ENCODE measurements at places on chromosomes 1 and 21. TPM values are rescaled to one million over a fixed set of nuclear protein-coding genes. Genes with fewer than 3 reads are reported as not detected.

The NMNAT2 gene
- not detected for total RNA-seq

DNA sequence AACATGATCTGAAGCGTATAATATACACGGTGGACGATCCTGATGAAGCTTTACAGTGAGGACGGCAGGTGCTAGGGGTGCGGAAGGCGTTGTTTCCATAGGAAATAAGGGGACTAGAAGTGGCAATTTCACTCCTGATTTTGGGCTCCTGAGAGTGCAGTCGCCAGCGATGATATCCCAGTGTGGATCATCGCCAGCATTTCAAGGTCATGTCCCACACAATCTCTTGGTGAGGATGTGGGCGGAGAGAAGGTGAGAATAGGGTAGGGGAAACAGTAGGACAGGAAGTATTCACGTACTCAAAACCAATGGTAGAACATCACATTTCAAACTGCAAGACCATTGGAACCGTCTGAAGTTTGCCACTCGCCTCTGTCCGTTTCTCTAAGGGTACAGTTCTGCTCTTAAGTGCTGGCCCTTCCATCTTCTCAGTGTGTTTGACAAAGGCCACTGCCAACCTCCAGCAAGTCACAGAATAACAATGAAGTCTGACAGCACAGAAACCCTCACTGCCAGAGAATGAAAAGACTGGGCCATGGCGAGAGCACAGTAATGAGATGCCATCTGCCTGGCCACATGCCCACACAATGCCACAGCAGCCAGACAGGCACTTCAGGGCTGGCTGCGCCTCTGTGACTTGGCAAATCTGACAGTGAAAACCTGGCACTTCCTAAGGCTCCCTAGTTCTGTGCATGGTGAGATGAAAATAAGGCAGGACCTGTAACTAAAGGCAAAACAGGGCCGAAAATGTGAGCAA is 27.9 kb downstream of the PCSK9 start:
- peaks cover 3% of the 10 kb centered on the region for H3K4me1 ChIP-seq
- peaks cover 36% of the 10 kb centered on the region for H3K36me3 ChIP-seq
- no peak for DNase-seq
- no peak overlapping the region for H3K27ac ChIP-seq

The NEK7 gene
- total RNA-seq = 26.2 TPM

The FASLG gene
- total RNA-seq = not detected

DNA sequence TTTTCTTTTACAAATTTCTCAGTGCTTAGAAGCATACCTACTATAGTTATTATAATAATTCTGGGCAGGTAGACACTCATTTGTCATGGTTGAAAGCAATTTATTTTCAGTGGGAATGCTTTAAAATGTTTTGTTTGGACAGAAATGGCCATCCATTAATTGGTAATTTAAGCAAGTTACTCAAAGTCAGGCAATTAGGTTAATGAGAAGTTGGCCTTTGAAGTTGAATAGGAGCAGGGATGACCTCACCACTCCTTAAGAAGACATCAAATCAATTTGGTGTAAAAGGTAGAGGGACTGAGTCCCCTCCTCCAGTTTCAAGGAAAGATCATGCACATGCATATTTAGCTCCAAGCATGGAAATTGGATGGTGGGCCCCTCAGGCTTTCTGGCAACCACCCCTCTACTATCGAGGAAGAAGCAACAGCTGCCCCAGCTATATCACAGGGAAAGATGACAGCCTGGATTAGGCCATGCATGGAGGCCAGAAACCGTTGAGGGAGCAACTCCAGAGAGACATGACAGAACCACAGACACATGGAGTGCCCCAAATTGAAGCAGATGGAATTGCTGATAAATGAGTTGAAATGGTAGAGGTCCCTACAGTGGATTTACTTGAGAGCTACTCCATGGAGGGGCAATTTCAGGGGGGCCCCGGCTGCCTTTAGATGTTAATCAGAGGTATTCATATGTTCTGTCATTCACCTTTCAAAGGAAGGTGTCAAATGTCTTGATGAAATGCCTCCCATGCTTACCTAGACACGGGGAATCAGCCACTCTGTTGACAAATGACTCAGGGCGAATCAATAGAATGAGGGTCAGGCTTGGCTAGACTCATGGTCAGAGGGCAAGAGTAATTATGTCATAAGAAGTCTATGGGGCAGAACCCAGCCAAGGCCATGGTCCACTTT is 26.7 kb downstream of the HLX start:
- no peaks in the 10 kb centered on the region for H3K27me3 ChIP-seq
- no peak overlapping the region for H3K4me3 ChIP-seq
- no peak overlapping the region for H3K27ac ChIP-seq
- no peaks in the 10 kb centered on the region for H3K36me3 ChIP-seq
- no peak for DNase-seq

- H3K4me1 ChIP-seq = no peaks in the 10 kb centered on the region
- H3K36me3 ChIP-seq = no peaks in the 10 kb centered on the region
- no peak overlapping the region for H3K4me3 ChIP-seq
- H3K27ac ChIP-seq = no peak overlapping the region
Measured at GRCh38 chr1:99305626-99306025, 41.3 kb downstream of the PLPPR4 start.

DNA sequence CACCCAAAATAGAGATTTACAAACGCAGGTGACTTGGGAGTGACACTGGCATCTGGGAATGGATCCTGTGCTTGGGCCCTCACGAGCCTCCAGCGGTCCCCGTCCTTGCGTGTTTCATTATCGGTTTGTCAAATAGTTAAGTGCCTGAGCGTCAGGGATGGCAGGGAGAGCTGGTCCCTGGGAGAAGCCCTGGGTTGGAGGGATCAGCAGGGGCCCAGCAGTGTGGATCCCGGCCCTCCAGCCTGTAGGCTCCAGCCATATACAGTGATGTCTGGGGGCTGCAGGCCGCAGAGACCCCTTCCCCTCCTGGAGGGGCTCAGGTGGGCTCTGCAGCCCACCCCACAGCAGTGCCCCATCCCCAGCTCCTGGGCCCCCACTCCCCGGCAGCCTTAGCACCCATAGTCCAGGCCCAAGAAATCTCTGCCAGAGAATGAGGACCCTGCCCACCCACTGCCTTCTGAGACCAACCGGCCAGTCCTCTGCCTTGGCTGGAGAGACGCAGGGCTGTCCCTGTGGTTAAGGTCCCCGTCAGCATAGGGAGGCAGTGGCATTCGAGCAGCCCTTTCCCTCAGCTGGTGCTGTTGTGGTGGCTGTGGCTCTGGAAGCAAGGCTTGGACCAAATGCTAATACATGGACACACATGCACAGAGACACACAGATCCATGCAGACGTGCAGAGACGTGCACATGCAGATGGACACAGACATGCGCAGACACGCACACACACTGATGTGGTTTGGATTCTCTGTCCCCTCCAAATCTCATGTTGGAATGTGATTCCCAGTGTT is 2.4 kb upstream of the SLC19A1 start:
- no peaks in the 10 kb centered on the region for H3K36me3 ChIP-seq
- no peaks in the 10 kb centered on the region for H3K27me3 ChIP-seq
- no peak for DNase-seq
- no peak overlapping the region for H3K4me3 ChIP-seq

GRCh38 chr1:118154220-118154619 is 30.8 kb downstream of the SPAG17 start:
- H3K36me3 ChIP-seq = no peaks in the 10 kb centered on the region
- H3K27me3 ChIP-seq = no peaks in the 10 kb centered on the region
- no peak overlapping the region for H3K4me3 ChIP-seq
- DNase-seq = no peak

The DPH5 gene
- 18.9 TPM for total RNA-seq

The OR2L5 gene
- not detected for total RNA-seq

DNA sequence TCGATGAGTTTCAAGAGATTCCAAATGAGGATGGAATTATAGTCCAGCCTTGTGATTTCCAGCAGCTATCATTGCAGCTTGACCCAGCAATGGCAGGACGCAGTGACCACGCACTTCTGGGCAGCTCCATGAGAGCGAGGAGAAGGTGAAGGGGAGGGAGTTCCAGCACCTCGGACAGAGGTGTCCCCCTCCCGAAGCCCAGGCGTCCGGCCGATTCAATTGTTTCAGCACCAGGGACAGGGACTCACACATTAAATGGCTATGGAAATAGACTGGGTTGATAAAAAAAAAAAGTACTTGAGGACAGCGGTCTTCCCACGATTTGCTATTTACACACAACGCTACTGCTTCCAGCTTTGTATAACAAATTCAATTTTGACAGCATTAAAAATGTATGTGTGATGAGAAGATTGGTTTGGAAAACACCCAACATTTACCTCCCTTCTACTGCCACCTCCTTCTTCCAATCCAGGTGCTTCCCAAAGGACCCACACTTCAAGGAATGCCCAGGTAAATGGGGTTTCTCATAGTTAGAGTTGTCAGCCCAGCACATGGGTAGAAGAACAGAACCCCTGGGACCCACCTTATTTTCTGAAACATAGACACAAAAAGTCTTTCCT is 71.8 kb downstream of the DISP3 start:
- no peaks in the 10 kb centered on the region for H3K36me3 ChIP-seq
- no peak overlapping the region for H3K4me3 ChIP-seq
- peaks cover 54% of the 10 kb centered on the region for H3K27me3 ChIP-seq
- DNase-seq = no peak

The C1orf141 gene
- not detected for total RNA-seq

DNA sequence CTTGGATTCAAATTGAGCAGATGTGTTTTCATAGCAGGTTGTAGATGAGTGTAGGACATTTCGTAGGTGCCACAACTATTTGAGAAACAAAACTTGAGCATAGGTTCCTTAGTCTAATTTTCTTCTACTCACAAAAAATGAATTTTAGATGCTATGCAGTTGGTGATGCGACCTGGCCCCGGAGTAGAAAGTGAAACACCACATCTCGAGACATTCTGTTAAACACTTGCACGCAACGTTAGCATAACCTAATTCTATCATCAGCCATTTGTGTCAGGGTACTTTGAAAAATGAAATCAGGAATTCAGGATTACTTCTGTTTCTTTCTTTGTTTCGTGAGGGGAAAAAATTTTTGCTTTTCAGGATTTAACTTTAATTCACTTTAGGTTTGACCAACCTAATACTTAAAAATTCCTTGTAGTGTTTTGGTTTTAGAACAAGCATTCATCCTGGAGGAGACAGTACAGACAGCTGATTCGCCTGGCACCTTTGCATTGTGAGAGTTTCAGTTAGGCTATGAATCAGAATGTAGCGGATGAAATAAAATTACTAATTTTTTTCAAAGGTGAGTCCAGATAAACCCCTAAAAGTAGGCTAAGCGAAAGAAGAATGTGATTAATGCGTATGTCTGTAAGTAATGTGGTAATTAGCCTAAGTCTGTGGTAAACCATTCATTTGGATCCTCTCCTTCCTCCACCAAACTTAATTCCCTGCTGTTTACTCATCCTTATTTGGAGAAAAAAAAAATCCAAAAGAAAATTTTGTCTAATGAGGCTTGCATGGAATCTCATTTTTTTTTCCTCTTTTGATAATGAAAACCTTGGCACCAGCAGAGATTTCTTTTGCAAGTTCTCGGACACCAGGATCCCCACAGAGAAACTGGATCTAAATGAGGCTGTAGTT is 44.9 kb downstream of the MAP3K21 start:
- no peaks in the 10 kb centered on the region for H3K27me3 ChIP-seq
- no peak for DNase-seq
- H3K4me3 ChIP-seq = no peak overlapping the region
- H3K36me3 ChIP-seq = no peaks in the 10 kb centered on the region

DNA sequence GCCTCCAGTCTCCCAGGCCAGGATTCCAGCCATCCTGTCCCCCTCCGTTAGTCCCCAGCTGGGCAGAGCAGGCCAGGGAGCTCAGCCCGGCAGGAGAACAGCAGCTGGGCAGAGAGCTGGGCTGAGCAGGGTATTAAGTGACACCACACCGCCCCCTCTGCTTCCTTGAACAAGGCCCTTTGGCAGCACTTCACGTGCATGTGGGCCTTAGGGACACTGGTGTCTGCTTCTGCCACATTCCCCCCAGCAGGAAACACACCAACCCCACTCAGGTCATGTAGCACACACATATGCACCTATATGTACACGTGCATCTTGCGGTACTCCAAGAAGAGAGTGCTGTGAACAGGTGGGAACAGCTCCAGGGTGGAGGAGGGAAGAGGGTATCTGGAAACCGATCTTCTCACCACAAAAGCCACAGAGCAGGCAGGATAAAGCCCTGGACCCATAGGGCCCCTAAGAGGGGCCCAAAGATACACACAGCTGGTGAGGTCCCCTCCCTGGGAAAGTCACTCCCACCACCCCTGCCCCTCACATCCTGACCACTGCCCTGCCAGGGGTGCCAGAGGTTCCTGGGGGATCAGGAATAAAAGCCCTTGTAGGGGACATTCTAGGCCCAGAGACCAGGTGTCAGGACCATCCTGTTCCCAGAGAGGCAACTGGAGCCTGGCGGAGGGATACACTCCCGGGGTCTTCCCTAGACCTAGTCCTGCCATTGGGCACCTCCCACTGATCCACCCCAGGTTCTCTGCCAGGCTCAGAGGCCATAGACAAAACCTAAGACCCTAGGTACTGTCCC is 4.5 kb downstream of the EPHA2 start:
- peaks cover 46% of the 10 kb centered on the region for H3K4me1 ChIP-seq
- no peak for DNase-seq
- peak overlapping the region; percentile 97 for H3K27ac ChIP-seq

GRCh38 chr21:34826836-34827235 is 158.0 kb downstream of the CLIC6 start:
- H3K27ac ChIP-seq = peak overlapping the region; percentile 38
- no peak overlapping the region for H3K4me3 ChIP-seq
- no peak for DNase-seq
- peaks cover 17% of the 10 kb centered on the region for H3K4me1 ChIP-seq
- no peaks in the 10 kb centered on the region for H3K27me3 ChIP-seq
- no peaks in the 10 kb centered on the region for H3K36me3 ChIP-seq

The PKP1 gene
- 336 TPM for total RNA-seq

DNA sequence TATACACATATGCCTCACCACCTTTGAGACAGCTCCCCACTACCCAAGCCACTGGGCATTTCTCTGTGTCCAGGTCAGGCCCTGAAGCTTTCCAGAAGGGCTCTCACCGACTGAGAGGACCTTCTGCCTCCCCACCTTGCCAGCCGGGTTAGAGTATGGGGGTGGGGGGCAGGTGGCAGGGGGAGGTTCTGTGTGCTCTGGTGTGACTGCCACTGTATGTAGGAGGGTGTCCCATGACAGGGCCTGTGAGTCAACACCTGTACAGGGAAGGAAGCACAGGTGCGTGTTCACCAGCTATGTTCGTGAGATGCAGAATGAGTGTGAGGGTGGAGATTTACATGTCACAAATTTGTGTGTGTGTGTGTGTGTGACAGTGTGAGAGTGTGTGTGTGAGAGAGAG is 7.0 kb downstream of the AHDC1 start:
- peaks cover 95% of the 10 kb centered on the region for H3K4me1 ChIP-seq
- no peaks in the 10 kb centered on the region for H3K27me3 ChIP-seq
- no peak for DNase-seq
- no peaks in the 10 kb centered on the region for H3K36me3 ChIP-seq
- no peak overlapping the region for H3K4me3 ChIP-seq

GRCh38 chr1:61089741-61090140 is 7.4 kb downstream of the NFIA start:
- H3K36me3 ChIP-seq = no peaks in the 10 kb centered on the region
- DNase-seq = no peak
- H3K27ac ChIP-seq = peak overlapping the region; percentile 11
- H3K4me3 ChIP-seq = no peak overlapping the region
